CD4-positive, CD25-positive, alpha-beta regulatory T cell (primary cell): ENCODE measurements at places on chromosomes 1 and 21. TPM values are rescaled to one million over a fixed set of nuclear protein-coding genes. Genes with fewer than 3 reads are reported as not detected.

DNA sequence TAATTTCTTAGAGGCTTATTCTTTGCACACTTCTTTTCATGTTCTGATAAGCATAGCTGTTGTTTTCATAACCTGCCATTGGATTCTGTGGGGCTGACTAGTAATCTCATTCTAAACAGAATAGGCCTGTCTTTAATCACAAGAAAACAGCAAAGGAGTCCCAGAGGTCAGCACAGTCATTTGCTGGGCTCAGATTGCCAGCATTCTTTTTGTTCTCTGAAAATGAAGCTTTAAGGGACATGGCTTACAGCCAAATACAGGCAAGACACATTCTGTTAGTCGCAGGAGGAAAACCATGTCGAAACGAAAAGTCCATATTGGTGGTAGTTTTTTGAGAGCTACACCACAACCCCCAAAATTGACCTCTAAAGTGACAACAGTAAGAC is 75.0 kb downstream of the MRPS6 start:
- no peak for DNase-seq

GRCh38 chr1:37483785-37484184 is 9.4 kb downstream of the ZC3H12A start:
- no peak for DNase-seq

DNA sequence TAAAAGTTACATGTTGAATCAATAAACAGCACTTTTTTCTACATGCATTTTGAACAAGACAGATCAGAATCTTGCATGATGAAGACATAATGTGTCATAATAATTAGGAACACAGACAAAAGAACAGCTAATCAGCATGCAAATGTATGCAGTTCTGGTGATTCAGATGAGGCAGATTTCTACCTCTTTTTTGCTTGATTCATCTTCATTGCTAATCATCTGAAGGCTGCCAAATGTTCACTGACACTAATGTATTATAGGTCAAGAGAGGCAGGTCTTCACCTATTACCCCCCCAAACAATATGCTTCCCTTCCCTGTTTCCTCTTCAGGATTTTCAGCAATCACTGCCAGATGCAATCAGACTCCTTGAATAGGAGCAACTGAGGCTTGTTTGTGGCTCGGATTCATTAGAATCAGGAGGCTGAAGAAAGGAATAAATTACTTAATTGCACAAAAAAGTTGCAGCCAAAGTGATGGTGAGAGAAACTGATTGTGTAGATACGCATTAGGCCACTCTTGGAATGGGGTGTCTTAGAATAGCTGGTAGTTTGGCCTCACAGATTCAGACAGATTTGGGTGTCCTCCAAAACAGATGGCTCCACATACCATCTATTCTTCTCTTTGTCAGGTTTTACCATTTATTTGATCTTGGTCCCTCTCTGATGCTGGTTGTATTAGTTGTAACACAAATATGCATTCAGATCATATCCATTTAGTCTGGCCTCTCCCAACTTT is 275.4 kb downstream of the RPS6KC1 start:
- DNase-seq, result no peak

GRCh38 chr21:33022828-33023573 is 2.7 kb upstream of the OLIG2 start:
- no peak for DNase-seq

DNA sequence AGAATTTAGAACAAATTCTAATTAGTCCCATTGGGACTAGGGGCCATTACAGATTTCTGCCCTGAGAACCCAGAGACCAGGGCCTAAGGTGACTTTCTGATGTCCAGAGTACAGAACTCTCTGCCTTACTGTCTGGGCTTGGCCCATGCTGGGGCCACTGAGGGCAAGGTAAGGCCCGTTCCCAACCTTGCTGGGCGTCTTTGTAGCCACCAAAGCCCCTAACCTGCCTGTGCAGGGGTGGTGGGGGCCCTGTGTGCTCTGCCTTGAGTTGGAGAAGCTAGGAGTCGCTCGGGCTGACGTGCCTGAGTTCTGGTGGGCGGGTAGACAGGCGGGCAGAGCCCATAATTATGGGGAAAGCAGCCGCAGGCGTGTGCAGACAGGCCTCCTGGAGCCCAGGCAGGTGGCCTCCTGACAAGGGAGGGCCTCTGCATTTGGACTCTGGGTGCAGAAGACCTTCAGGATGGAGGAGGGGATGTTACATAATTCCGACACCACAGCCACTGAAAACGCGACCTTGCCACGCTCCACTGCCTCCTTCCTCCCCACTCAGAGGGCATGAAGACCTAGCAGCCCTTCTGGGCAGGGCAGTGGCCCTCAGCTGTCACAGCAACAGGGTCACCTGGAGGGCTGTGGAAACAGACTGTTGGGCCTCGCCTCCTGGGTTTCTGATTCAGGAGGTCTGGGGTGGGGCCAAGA is 239.9 kb upstream of the TMEM51 start:
- no peak for DNase-seq

GRCh38 chr1:200379432-200379757 is 30.4 kb downstream of the ZNF281 start:
- no peak for DNase-seq

- DNase-seq, result no peak
These were observed 103.6 kb upstream of the BACE2 start for GRCh38 chr21:41064334-41064791.

- no peak for DNase-seq
These were observed 4.4 kb upstream of the XPR1 start for GRCh38 chr1:180627411-180627810.

GRCh38 chr1:67214420-67215174 is 48.3 kb downstream of the IL23R start:
- DNase-seq, result peak; percentile 11

DNA sequence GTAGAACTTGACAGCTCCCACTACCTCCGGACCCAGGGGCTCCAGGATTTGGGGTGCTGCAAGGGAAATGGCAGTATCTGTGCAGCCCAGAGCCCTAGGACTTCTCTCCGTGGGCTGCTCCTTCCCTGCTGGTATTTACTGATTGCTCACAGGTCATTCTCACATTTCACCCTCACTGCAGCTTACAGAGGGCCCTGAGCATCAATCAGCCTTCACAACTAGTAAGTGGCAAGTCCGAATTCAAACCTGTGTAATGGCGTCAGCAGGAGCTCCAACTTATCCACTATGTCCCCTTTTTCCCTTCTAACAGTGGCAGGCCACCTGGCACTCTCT is 32.4 kb downstream of the PIK3C2B start:
- DNase-seq, result no peak

- DNase-seq, result no peak
These were observed 175.0 kb downstream of the KAZN start for GRCh38 chr1:14773396-14774025.

- DNase-seq, result no peak
These were observed 1.5 kb downstream of the TMEM201 start for GRCh38 chr1:9590201-9590600.

The IQGAP3 gene
- 0.10 TPM for total RNA-seq

The GPA33 gene
- total RNA-seq, result 21.0 TPM

The MAP1LC3C gene
- not detected for total RNA-seq

The ACTL8 gene
- not detected for total RNA-seq

The GBP7 gene
- total RNA-seq, result 0.20 TPM
